Anterior cingulate cortex (tissue), 58 donors: ENCODE measurements at places on chromosomes 13 and 19.

- no peak for DNase-seq
Measured at GRCh38 chr13:109867766-109868165, 81.4 kb upstream of the IRS2 start.

- DNase-seq, result no peak
Measured at GRCh38 chr19:47284324-47284899, 9.7 kb downstream of the INAFM1 start.

DNA sequence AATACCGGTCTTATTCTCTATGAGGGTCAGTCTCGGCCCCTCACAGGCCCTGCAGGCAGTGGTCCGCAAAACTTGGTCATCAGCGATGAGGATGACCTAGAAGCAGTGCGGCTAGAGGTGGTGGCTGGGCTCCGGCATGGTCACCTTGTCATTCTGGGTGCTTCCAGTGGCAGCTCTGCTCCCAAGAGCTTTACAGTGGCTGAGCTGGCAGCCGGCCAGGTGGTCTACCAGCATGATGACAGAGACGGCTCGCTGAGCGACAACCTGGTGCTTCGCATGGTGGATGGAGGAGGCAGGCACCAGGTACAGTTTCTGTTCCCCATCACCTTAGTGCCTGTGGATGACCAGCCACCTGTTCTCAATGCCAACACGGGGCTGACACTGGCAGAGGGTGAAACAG, 1.8 kb downstream of the FREM2 start:
- no peak for DNase-seq

DNA sequence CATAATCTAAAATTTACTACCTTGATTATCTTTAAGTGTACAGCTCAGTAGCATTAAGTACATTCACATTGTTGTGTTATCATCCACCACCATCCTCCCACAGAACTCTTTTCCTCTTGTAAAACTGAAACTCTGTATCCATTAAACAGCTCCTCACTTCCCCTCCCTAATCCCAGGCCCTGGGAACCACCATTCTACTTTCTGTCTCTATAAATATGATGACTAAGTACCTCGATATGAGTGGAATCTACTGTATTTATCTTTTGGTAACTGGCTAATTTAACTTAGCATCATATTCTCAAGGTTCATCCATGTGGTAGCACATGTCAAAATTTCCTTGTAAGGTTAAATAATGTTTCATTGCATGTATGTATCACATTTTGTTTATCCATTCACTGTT, 49.0 kb upstream of the POMP start:
- DNase-seq, result no peak

GRCh38 chr19:19236173-19236572, 24.4 kb downstream of the NCAN start:
- no peak for DNase-seq

DNA sequence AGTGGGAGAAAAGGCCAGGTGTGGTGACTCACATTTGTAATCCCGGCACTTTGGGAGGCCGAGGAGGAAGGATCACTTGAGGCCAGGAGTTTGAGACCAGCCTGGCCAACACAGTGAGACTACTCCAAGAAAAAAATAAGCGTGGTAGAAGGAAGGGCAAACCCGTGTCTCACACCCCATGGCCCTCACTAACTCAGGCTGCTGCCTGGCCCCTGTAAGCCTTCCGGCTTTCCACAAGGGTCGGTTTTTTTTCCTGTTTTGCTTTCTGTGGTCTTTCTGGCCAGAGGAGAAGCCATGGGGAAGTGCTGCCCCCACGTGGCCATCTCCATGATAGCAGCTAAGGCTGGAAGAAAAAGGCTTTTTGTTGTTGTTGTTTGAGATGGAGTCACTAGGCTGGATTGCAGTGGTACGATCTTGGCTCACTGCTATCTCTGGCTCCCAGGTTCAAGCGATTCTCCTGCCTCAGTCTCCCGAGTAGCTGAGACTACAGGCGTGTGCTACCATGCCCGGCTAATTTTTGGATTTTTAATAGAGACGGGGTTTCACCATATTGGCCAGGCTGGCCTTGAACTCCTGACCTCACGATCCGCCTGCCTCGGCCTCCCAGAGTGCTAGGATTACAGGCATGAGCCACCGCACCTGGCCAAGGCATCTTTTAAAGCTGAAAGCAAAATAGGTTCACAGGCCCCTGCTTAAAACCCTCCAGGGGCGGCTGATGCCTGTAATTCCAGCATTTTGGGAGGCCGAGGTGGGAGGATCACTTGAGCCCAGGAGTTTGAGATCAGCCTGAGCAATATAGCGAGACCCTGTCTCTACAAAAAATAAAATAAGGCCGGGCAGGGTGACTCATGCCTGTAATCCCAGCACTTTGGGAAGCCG, 7.5 kb upstream of the ARHGEF18 start:
- DNase-seq, result peak; percentile 43

- no peak for DNase-seq
Measured at GRCh38 chr13:94864474-94864873, 152.1 kb upstream of the SOX21 start.

- DNase-seq, result no peak
Measured at GRCh38 chr19:5395556-5395955, 54.9 kb upstream of the PTPRS start.

DNA sequence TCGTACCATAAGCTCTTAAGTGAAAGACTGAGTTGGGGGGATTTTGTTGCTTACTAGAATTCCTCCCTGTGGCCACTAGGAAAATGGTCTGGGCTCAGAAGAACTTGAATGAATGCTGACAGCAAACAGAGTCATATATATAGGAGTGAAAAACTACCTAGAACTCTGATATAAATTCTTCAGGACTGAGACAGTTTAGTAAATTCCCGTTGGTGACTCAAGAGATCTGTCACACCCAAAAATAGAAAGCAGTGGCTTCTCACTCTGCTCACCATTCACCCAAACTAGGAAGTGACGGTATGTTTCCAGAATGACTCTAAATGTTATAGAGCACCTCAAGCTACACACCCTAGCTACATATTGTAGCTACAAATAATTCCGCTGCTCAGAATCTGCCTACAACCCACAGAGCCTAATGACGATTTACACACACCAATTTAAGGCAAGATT, 116.2 kb downstream of the TBC1D4 start:
- no peak for DNase-seq

DNA sequence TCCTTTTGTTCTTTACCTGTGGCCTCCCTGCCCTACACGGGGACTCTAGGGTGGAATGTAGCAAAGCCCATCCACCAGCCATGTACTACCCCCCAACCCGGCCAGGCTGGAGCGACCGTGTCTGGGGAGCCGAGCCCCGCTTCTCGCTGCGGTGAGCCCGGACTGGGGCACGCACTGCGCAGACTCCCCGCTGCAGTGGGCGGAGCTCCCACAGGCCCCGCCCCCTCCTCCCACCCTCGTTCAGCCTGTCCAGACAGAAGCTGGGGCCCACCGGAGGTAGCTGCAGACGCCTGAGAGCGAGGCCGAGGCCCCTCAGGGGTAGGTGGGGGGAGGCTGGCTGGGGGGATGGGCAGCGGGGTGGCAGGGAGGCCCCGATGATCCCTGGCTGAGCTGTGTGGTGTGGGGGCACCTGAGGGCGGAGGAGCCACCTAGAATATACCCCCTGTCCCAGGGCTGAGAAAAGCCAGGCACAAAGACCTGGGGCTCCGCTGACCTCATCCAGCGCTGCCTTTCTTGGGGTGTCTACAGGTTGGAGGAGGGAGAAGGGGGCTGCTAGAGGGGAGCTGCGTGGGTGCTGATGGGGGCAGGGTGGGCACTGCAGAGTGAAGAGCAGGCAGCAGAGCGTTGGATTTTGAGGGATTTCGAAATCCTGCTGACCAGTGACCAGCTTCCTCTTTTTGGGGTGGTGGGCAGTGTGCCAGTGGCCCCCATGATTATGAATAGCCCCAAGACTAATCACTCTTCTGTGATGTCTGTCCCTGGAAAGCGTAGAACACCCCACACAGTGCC, 17.3 kb downstream of the PLD3 start:
- DNase-seq, result peak; percentile 36

DNA sequence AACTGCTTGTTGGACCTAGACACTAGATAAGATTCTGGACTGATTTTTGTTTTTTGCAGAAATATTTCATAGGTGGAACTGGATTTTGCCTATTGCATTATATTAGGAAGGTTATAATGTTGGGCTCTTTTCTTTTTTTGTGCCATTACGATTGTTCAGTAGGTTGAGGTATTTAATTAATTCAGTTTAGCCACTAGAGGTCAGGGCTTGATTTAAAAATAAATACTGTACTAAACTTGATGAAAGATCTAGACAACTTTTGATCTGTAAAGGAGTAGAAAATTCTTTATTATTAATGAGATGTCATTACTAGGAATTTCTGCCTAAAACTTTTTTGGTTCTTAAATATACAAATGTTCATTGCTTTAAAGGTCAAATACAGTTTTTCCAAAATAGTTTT, 15.2 kb upstream of the SUPT20H start:
- DNase-seq, result no peak

GRCh38 chr19:49807904-49808675, 5.0 kb downstream of the FUZ start:
- DNase-seq, result no peak

DNA sequence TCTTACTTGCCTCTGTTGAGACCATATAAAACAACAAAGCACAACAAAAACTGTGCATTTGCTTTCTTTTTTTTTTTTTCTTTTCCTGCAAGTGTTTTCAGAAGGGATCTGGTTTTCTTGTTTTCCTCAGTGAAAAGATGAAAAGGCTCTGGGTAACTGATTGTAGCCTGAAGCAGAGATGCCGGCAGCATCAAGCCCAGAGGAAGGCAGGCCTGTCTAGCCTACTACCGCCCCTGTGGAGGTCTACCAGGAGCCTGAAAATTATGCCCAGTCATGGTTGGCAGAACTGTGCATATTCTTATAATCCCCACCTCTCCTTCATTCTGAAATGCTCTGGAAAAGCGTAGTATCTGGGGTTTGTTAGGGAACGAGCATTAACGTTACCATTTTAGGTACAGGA, 32.6 kb upstream of the MEDAG start:
- no peak for DNase-seq

DNA sequence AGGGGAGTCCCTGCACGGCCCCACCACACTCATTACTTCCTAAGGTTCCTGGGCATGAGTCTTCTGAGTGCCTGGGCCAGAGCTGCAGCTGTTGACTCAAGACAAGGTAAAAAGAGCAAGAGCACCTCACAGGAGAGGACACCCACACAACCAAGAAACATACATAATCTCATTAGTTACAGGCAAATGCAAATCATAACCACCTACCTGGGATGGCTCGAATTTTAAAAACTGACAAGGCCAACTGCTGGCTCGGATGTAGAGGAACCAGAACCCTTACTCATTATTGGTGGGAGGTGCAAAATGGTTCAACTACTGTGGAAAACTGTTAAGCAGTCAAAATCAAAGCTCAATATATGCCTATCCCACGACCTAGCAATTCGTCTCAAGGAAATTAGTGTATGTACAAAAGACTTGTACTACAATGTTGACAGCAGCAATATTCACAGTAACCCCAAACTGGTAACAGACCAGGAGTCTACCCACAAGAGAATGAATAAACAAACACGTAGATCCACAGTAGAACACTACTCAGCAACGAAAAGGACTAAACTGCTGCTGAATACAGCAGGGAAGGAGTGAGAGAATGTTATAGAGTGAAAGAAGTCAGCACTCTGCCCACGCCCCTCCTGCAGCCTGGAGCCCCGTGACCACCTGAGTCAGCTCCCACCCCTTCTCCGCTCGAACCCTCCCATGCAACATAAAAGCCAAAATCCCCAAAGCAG, 15.8 kb downstream of the AKT2 start:
- DNase-seq, result no peak

DNA sequence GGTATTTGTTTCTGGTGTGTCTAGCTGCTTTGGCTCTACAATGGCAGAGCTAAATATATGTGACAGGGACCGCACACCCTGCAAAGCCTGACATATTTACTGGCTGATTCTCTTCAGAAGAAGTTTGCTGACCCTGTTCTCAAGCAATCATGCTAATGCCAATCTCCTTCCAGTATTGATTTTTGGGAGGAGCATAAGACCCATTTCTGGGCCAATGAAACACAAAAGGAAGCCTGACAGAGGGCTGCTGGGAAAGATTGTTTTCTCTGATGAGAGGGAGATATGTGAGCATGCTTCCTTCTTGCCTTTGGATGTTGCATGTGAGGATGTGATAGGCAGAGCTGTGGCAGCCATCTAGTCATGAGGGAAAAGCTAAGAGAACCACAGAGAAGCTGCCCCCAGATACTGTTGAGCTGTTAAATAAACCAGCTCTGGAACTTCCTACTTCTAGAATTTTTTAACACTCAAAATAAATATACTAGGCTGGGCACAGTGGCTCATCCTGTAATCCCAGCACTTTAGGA, 31.4 kb upstream of the TPTE2 start:
- DNase-seq, result no peak

DNA sequence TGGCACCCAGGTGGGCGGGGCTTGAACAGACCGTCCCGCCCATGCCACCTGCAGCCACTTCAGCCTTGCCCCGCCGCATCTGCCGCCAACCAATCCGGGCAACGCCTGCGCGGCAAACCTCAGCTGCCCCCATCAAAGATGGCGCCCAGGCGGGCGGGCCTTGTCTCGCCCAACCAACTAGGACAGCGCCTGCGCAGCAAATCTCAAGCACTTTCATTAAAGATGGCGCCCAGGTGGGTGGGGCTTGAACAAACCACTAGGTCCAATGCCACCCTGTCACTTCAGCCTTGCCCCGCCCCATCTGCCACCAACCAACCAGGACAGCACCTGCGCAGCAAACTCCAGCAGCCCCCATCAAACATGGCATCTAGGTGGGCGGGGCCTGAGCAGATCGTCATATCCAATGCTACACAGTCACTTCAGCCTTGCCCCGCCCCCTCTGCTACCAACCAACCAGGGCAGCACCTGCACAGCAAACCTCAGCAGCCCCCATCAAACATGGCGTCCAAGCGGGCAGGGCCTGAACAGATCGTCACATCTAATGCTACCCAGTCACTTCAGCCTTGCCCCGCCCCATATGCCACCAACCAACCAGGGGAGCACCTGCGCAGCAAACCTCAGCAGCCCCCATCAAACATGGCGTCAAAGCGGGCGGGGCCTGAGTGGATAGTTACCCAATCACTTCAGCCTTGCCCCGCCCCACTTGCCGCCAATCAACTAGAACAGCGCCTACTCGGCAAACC, 1.4 kb downstream of the PEG3 start:
- peak; percentile 100 for DNase-seq
